Umbilical cord (tissue), 2 donors: ENCODE measurements at places on chromosomes 7 and 10.

GRCh38 chr7:128794020-128794419, 2.3 kb downstream of the CCDC136 start:
- DNase-seq: no peak

GRCh38 chr7:79453558-79454360, at the start of gene MAGI2:
Gene MAGI2, minus strand, starts transcription at chr7:79453667. Its CDS starts 347 bp downstream, at chr7:79453320.
- DNase-seq: peak; percentile 93

- DNase-seq: no peak
Measured at GRCh38 chr10:101565370-101565900, 22.6 kb downstream of the POLL start.

DNA sequence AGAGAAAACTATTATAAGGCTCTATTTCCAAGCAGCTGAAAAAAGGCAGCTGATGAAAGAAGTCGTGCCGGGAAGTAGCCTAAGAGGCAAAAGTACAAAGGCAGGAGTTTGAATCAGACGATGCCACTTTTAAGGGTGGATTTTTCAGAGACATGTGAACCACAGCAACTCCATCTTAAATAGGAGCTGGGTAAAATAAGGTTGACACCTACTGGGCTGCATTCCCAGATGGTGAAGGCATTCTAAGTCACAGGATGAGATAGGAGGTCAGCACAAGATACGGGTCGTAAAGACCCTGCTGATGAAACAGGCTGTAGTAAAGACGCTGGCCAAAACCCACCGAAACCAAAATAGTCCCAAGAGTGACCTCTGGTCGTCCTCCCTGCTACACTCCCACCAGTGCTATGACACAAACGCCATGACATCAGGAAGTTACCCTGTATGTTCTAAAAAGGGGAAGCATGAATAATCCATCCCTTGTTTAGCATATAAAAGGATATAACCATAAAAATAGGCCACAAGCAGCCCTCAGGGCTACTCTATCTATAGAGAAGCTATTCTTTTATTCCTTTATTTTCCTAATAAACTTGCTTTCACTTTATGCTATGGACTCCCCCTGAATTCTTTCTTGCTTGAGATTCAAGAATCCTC, 45.5 kb upstream of the PRSS1 start:
- DNase-seq: no peak

DNA sequence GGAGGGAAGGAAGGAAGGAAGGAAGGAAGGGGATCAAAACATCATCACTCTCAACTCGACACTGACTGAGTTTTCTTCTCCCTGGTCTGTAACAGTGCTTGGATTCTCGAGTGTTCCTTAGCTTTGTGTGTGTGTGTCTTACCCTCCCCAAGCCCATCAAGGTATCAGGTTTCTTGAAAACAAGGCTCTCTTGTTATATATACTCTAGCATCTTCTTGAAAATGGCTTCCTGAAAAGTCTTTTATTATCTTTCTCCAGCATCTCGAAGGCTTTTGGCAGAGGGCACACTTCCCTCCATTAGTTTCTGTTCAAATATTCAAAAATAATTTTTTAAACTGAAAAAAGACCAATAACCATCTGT, 13.4 kb downstream of the SERPINE1 start:
- DNase-seq: no peak

- no peak for DNase-seq
Measured at GRCh38 chr7:6359734-6360133, 87.3 kb upstream of the CYTH3 start.

DNA sequence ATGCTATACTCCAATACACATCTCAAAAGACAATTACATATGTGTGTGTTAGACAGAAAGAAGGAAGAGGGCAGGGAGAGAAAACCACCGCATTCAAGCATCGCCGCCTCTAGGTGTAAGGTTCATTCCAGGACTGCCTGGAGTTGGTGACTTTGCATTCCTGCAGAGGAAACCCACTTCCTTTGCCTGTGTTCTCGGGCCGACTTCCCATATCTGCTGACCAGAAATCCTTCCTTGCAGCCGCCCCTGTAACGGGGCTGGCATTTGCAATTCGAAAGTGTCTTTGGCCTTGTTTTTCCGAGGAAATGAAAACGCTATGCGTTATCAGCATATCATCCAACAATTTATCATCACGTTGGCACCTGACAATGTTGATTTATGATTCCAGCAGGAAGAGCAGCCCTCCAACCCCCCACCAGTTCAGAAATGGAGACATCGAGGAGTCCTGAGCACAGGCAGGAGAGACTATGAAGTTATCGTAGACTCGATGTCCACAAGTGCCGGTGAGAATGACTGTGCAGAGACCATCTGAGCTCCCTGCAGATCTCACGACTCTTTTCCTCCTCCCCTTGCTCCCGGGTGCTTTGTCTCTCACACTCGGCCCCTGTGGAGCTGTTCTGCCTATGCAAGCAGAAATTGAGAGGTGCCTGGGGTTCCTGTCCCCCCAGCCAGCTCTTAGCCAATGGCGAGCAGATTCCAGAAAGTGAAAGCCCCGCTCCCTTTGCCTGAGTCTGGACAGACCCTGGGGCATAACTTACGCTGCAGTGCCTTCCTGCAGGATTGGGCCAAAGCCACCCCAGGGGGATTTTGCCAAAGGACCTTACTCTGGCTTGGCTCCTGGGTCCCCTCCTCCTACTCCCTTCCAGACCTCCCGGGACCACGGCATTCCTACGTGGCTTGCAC, 68.9 kb upstream of the FOXK1 start:
- DNase-seq: peak; percentile 68

DNA sequence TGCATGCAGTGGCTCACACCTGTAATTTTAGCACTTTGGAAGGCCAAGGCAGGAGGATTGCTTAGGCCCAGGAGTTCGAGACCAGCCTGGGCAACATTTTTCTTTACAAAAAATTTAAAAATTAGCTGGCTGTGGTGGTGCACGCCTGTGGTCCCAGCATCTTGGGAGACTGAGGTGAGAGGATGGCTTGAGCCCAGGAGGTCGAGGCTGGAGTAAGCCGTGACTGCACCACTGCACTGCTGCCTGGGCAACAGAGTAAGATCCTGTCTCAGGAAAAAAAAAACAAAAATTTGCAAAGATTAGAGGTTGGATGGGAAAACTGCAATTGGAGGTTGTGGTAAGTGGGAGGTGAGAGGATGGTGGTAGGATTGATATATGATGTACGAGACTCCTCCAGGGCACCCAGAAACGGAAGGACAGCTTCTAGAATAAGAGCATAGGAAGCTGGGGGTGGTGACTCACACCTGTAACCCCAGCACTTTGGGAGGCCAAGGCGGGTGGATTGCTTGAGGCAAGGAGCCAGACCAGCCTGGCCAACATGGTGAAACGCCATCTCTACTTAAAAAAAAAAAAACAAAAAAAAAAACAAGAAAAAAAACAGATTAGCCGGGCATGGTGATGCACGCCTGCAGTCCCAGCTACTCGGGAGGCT, 19.1 kb upstream of the PARP12 start:
- DNase-seq: no peak

GRCh38 chr7:120588416-120588815, 269.5 kb downstream of the TSPAN12 start:
- no peak for DNase-seq

- DNase-seq: no peak
Measured at GRCh38 chr7:11698384-11698871, 133.6 kb downstream of the THSD7A start.

DNA sequence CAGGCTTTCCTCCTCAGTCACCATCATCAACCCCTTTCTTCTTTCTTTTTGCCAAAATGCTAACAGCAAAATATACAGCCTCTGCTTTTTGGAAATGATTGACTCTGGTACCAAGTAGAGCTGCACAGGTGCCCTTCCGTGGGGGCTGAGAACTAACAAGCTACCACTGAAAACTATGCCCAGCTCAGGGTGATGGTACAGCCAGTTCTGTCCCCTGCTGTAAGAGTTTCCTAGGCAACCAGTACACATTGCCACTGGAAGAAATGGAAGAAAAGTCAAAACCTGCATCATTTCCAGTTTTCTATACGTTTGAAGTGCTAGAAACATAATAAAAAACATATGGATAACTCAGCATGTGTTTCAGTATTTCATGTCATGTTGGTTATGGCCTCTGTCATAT, 297.5 kb downstream of the PRKG1 start:
- DNase-seq: no peak

DNA sequence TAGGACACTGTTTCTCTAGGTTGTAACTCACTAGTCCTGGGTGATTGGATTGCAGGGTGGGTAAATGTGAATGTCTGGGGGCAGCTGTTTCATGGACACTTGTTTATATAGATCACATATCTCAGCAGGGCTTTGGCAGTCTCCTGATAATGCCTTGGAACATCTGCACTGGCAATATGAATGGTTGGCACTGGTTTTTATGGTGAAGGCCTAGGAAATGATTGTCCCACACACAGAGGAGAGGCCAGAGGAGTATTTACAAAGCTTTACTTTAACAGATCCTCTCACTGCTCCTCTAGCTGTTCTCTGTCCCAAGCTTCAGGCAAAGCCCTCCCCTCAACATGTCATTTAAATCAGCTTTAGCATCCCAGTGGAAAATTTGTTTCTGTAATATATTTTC, 171.3 kb upstream of the STEAP4 start:
- DNase-seq: no peak

GRCh38 chr7:143005632-143006260, 21.2 kb downstream of the OR9A2 start:
- no peak for DNase-seq

GRCh38 chr10:32153252-32153651, 97.0 kb upstream of the KIF5B start:
- no peak for DNase-seq

DNA sequence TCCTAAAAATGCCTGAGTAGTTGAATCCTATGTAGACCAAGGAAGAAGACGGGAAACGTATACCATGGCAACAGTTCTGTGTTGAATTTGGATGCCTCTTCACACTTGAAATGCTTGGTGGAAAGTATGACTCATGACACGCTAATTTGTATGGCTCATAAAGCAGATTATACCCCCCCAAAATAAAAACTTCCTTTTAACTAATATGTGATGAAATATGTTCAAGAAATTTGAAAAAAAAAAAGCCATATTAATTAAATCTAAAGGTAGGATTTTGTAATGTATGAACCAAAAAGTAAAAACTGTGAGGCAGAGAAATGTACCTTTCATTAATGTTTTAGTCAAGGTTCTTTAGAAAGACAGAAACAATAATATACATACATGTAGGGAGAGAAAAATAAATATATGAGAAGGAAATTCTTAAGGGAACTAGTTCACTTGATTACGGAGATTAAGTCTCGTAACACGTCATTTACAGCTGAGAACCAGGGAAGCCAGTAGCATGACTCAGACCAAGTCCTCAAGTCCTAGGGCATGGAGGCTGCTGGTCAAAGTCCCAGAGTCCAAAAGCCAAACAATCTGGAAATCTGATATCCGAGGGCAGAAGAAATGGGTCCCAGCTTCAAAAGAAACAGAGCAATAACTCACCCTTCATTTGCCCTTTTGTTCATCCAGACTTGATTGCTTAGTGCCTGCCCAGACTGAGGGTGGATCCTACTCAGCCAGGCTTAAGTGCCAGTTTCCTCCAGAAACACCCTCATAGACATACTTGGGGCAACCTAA, 485.1 kb downstream of the SEMA3D start:
- peak; percentile 20 for DNase-seq

DNA sequence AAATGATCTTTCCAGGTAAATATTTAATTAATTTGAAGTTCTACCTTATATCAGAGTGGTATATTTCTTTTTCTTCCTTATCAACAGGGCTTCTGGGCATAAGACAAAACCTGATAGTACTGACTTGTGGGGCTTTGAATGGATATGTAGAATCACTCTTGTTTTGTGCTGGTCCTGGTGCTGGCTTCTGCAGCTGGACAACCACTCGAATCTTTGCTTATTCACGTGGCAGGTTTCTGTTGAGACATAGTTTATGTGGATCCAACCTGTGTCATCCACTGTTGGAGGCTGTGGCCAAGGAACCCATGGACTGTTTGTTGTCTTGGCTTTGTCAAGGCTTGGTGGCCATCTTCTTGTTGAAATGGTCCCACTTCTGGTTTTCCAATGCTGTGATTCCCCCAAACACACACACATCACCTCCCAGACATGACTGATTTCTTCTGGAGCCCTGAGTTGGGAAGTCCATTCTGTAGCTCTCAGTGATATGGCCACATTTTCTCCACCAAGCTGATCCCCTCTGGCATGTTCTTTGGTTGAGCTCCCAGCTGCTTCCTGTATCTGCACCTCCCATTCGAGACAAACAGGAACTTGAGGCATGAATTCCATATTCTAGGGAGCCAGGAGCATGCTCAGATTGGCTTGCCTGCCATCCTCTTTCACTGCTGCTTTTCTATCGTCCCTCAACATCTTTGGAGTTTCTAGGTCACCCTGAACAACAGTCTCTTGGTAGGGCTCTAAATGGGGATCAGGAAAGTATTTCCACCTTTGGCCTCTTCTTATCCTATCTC, 19.5 kb downstream of the TAS2R41 start:
- DNase-seq: no peak
